Astrocyte of the spinal cord (primary cell): ENCODE measurements at places on chromosomes 6 and 20.

DNA sequence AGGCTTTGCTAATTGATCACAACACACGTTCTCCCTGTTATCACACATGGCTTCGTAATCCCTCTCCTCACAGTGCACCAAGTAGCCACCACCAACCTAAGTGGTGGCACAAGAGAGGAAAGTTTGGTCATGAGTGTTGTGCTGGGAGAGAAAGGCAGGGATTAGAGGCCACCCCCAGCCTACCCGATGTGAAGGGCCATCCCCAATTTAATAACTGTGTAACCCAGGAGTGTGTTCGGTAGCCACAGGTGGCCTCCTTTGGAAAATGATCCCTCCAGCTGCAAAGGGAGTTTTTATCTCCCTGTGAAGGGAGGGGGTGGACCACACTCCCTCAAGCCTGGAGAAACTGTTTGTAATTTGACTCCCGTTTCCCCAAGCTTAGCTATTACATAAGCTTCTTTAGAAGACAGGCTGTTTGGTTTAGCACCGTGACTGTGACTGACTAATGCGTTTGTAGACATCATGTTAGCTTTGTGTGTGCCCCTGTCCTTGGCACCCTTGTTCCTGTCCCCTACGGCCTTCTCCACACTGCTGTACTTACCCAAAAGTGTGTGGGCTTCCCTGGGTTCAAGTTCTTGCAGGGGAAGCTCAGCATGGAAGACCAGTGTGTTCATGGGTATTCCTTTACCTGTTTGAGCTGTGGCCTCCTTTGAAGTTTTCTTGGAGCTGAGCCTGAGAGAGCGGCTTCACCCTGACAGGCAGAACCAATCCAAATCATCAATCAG lies 20.6 kb downstream of the PPP1R16B start:
- peak; percentile 62 for DNase-seq

GRCh38 chr20:38747495-38748096 lies 664 bp upstream of the ACTR5 start:
- DNase-seq = no peak

DNA sequence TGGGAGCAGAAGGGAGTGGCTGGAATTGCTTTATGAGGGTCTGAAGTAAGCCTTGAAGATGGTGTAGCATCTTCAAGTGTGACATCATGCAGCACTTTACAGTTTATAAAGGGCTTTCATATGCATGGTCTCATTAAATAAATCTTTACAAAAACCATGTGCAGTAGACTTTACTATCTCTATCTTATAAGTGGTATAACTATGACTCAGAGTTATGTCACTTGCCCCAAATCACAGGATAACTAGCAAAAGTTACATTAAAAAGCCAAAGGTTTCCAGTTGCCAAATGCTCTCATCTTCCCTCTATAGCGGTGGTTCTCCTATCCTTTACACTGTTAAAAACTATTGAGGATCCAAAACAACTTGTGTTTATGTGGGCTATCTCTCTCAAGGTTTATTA lies 687.7 kb upstream of the MARCKS start:
- peak; percentile 36 for DNase-seq

DNA sequence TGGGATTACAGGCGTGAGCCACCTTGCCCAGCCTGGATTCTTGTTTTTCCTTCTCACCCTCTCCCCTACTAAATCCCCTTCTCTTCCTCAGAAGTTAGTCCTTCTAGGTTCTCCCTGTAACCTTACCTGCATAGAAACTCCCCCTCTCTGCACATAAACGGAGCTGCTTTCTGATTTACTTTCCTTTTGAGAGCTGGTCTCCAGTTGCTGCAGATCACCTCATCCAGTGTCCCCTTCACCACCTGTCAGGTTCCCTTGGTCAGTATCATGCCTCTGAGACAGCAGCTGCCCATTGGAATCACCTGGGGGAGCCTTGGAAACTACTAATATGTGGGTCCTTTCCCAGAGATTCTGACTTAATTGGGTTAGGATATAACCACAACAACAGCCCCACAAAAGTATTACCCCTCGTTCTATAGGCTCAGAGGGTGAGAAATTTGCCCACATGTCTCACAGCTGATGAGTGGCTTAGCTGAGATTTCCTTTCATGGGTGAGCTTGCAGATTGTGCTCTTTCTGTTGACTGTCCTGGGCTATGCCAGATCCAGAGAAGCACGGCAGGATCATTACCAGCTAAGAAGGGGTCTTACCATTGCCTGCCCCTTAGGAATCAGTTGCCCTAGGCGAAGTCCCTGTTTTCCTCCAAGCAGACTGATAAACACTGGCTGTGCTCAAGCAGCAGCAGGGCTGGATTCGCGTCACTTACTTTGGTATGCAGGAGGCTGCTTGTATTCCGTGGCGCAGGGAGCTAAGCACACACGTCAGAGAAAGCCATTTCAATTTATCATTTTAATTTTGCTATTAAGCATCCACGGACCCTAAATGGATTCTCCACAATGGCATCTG lies 51.3 kb downstream of the AKAP12 start:
- DNase-seq = peak; percentile 89

GRCh38 chr6:121925024-121925423 lies 474.4 kb upstream of the HSF2 start:
- DNase-seq = peak; percentile 44

GRCh38 chr6:84166395-84166794 lies 61.0 kb downstream of the CEP162 start:
- no peak for DNase-seq

DNA sequence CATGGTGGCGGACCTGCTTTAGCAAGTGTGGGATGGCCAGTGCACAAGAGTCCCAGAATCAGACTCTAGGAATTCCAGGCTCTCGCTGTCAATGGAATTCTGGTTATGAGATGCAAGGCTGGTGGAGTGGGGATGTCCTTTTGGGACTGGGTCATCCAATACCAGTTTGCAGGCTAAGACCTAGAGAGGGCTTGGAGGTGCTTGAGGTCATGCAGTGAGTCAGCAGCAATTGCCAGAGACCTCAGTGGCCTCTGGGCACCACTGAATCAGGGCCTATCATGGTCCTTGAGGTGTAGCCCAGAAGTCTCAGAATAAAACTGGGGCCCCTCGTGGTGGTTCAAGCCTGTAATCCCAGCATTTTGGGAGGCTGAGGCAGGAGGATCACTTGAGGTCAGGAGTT lies 1.4 kb upstream of the SCRT2 start:
- DNase-seq = no peak

DNA sequence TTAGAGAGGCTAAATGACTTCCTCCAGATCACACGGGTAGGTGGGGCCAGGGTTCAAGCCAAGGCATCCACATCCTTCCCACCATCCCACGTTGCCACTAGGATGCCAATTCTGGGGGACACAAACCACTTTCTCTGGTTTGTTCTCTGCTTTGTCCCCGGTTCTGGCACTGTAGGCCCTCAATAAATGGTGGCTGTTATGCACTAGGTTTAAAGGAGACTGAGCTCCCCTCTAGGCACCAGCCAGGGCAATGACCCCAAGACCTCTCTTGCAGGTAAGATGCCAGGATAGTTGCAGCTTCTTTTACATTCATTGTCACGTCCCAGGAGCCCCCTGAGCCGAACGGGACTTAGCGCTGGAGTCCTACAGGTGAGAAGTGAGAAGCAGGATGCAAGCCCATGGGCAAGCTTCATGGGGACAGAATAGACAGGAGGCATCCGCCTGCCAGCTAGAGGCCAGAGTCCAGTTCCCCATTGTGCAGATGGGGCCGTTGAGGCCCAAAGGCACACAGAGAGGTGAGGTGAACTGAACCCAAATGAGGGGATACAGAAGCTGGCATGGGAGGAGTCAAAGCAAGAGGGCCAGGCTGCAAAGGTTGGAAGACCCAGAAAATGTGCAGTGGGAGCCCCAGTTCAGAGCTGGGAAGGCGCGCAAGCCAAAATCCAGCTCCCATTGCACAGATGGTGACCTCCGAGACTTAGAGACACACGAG lies 677 bp downstream of the PXMP4 start:
- DNase-seq = no peak

DNA sequence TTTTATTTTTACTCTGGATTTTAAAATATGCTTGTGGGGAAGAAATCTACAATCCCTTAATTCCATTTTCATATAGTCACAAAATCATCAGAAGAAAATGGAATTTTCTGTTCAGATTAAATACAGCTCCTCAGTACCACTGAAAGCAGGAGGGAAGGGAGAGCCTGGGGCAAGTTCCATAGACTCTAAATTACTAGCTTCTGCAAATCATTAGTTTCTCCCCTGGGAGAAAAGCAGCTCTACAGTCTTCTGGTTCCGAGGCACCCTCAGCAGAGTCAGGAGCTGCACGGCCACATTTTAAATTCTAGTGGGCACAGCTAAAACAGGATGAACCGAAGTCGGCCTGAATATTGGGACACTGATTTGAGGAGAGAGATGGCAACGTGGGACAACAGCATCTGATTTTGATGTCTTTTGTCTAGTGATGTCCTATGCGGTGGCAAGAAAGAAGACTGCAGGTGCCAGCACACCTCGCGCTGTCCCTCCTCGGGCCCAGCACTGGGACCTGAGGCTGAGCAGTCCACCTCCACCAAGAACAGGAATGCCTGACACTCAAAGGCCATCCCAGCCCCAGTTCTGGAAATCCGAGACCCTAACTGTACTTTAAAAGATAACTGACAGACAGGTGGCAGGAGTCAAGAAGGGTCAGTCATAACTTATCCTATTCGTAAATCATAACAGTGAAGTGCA lies 90.7 kb downstream of the FOXC1 start:
- DNase-seq = no peak
